Right kidney (tissue), 9 donors: ENCODE measurements at places on chromosomes 7 and 10.

DNA sequence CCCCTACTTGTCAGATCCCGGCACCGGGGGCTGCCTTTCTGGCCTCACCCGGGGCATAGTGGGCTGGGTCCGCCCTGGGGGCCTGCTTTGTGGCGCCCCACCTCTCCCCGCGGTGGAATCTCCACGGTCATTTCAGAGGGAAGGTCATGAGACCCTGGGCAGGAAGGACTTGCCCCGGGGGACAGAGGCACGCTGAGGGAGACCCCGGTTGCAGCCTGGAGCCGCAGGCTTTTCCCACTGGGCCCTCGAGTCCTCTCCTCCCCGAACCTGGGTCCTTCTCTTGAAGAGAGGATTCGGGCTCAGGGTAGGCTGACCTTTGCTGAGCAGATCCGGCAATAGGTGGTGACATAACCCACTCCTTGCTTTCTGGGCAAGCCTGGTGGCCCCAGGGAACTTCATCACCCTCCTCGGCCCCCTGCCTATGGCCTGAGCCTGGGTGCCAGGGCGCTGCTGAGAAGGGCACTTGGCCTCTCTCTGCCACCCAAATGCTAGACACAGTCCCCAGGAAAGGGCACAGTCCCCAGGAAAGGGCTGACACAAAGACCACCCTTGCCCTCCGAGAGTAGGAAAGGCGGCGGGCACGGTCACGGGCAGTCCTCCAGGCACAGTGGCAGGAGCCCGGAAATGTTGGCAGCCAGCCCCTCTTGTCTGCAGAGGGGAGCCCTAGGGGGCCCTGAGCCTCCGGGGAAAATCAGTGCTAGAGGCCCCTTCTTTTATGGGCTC is 36.2 kb downstream of the FKBP6 start:
- no peak for DNase-seq

- no peak for DNase-seq
Measured at GRCh38 chr7:68245688-68246087, 1249.1 kb downstream of the TYW1 start.

DNA sequence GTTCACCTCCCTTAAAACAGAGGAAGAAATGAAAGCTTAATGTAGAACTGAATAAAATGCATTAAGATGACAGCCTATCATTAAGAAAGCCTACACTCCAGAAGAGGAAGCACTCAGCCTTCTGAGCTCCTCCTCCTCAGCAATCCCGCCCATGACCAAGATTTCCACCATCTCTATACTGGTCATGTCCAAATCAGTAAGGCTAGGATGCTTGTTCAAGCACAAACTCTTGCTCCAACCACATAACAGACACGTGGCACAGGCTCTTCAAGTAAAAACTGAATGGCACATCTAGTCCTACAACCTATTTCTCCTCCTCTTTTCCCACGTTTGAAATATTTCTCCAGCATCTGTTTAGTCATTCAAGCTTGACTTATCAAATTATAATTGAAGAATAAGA is 454.1 kb downstream of the PARD3 start:
- no peak for DNase-seq

DNA sequence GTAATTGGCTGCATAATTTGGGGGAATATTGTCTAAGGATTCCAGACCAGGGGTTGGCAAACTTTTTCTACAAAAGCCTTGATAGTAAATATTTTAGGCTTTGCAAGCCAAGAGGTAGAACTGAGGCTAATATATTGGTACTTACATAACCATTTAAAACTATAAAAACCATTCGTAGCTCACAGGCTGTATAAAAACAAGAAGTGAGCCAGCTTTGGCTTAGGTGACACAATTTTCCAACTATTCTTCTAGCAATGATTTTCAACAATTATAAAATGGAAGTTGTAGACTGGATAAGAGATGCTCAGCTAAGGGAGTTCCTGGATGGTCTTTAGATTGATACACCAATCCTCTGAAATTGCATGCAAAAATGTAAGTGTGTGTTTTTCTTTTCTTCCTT is 1.4 kb downstream of the GPR141 start:
- DNase-seq, result no peak

- no peak for DNase-seq
Measured at GRCh38 chr7:26789481-26790184, 74.8 kb downstream of the SKAP2 start.

GRCh38 chr10:70492786-70493659 is 14.5 kb downstream of the PALD1 start:
- no peak for DNase-seq

DNA sequence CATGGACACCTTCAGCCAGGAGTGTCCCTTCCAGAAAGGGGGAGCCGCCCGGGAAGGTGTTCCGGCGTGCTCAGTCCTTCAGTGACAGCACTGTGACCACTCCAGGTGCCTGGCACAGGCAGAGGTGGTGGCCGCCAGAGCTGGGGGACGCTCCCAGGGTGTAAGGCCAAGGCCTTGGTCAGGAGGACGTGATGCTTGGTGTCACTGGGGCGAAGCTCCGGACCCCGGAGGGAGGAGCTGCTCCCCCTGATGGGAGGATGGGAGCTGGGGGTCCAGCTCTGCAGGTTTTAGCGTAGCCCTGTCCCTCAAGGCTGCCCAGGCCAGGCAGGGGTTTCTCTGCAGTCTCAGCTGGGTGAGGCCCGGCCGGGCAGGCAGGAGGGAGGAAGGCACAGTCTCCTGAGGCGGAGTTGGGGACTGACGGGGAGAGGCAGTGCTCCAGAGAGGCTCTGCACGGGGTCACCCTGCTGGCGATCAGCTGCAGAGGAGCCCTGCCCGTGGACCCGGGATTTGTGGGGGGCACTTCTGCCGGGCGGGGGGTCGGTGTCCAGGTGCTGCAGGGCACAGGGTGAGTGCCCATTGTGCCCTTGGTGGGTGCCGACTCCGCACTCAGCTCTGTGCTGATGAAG is 56.5 kb upstream of the DNAJB6 start:
- no peak for DNase-seq

GRCh38 chr10:112376396-112376790 is 2.5 kb downstream of the ACSL5 start:
- DNase-seq, result no peak

DNA sequence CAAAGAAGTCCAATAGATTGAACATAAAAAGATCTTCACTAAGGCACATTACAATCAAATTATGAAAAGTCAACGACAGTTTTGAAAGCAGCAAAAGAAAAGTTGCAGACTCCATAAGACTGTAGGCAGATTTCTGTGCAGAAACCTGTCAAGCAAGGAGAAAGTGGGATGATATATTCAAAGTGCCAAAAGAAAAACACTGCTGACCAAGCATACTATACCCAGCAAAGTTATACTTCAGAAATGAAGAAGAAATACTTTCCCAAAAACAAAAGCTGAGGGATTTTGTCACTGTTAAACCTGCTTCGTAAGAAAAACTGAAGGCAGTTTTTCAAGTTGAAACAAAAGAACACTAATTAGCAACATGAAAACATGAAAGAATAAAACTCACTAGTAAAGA is 145.5 kb downstream of the ZEB1 start:
- DNase-seq, result no peak

DNA sequence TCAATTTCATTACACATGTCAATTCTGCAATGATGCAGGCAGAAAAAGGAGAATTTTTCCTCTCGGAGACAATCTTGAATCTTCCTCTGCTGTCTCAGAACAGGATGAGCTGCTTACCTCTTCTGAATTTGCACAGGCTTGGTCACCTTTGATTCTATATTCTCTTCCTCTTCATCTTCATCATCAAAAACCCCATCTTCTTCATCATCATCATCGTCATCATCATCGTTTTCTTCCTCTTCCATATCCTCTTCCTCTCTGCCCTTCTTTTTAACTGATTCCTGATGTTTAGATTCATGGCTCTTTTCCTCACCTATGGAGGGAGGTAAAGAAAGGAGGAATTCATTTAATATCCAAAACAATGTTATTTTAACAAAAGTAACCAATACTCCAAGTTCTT is 8.0 kb downstream of the RBM28 start:
- no peak for DNase-seq

DNA sequence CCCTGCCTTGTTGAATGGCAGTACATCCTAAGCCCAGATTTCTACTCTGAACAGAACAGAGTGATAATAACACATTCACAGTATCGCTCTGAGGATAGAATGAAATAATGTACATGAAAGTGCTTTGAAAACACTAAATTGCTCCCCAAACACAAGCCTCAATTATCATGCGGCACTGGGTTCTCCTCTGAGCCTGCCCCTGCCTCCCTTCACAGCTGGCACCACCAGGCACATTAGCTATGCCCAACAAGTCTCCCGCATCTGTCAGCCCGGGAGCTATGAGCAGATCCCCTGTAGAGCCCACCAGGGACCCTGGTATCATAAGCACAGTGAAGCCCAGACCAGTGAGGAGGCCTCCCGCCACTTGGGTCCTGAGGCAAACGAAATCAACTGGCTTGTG is 405.5 kb downstream of the GRID1 start:
- DNase-seq, result no peak

- no peak for DNase-seq
Measured at GRCh38 chr10:108582387-108582786, 1340.9 kb downstream of the XPNPEP1 start.

DNA sequence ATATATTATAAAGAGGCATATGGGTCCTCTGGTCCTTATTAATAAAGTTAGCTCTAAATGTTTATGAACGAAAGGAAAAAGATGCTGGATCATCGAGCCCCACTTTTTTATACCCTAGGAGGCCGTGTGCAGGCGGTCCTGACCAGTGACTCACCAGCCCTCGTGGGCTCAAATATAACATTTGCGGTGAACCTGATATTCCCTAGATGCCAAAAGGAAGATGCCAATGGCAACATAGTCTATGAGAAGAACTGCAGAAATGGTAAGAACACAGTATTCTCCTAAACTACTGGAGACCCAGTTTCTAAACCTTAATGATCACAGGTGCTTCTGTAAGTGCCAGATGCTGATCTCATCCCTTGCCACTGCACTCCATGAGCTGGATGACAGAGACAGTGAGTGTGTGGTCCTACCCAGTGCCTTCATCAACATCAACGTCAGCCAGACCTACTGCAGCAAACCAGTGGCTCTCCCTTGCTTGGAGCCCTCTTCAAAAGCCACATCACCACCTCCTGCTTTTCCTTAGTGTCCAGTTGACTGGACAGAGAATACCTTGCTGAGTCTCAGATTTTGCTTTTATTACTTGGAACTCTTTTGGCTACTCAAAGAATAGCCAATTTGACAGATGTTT is 7.6 kb downstream of the GPNMB start:
- no peak for DNase-seq

- no peak for DNase-seq
Measured at GRCh38 chr7:131664570-131664969, 108.1 kb upstream of the PODXL start.

GRCh38 chr10:68083953-68084352 is 8.9 kb upstream of the HERC4 start:
- no peak for DNase-seq

GRCh38 chr10:86979296-86979818 is 11.1 kb downstream of the ADIRF start:
- no peak for DNase-seq

DNA sequence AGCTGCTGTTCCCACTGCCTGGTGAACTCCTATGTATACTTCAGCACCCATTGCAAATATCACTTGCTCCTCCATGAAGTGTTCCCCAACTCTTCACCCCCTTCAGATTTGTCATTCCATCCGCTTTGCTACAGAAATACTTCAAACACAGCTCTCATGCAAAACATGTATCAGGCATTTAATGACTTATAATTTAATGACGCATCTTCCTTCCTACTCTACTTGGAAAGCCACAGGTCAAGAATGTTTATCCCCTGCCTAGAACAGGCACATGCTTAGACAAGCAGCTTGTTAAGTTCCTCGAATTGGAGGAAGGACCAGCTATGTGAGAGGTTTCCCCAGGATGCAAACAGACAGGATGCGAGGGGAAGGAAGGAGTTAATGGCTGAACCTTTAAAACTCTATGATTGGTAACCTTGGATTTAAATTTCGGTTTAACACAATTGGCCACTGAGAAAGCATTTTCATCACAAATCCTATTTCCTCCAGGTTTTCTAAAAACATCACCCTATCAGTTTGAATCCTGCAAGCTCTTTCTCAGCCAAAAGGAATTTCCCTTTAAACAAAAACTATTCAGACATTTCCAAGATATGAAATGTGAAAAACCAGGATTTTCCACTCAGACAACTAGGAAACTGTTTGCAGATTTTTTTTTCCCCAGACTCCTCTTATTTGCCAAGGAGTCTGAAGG is 11.5 kb downstream of the CREB3L2 start:
- DNase-seq, result no peak

DNA sequence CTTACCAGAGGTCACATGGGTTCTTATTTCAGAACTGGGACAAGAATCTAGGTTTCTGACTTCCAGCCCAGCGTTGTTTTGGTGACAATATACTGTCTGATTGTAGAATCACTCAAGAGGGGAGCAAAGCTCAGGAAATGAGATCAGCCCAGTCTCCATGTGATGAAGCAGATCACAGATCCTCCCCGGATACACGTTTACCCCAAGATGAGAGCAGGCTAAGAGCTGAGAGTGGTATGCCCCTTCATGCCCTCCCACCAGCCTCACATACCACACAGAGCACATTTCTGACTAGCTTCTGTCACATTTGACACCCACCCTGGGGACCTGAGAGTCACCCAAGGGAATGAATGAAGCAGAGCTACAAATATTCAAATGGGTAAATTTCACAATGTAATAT is 27.1 kb upstream of the PRKCQ start:
- no peak for DNase-seq

DNA sequence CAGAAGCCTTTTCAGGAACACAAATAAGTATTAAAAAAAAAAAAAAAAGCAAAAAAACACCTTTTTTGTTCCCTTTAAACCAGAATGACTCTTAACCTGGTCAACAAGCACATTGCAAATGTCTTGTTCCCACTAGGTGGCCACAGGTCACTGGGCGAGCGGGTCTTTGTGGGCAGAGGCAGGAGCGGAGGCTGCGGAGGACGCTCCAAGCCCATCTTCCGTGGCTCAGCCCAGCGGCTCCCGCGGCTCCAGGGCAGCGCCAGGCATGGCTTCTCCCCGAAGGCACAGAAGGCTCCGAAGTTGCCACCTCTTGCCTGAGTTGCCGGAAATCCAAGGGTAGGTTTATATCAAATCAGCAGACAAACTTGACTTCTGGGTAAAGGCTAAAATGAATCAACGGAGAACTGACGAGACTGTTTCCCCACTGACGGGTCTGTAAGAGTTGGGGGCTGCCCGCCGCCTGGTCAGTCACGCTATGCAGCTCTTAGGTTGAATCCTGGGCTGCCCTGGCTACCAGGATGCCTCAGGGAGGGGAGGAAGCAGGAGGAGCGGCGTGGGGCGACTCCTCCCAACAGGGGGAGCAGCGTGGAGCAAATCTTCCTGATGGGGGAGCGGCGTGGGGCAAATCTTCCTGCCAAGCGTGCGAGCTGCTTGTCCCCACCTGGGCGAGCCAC is 144.5 kb downstream of the PTPRN2 start:
- DNase-seq, result no peak
